ENCODE measurements at places on chromosomes 4 and X.

DNA sequence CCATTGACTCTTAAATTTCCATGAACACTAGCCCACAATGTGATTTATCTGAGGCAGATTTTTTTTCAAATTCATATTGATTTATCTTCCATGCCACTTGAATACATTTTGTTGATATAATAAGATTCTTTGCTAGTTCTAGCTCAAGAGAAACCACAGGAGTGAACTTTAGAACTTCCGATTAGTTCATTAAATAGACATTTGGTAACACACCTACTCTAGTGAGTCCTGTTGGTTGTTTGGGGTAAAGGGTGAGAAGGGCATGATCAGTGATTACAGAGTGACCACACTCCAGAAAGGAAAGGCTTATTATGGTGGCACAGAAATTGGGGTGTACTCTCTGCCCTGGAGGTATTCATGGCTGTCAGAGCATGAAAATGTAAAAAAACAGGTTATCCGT, 120.4 kb downstream of the CDKL5 start:
- no peak for DNase-seq

- no peak for DNase-seq
Measured at GRCh38 chrX:153226344-153227185, 47.5 kb downstream of the MAGEA1 start.

- DNase-seq: no peak
Measured at GRCh38 chr4:48432017-48432416, 51.1 kb upstream of the SLC10A4 start.

DNA sequence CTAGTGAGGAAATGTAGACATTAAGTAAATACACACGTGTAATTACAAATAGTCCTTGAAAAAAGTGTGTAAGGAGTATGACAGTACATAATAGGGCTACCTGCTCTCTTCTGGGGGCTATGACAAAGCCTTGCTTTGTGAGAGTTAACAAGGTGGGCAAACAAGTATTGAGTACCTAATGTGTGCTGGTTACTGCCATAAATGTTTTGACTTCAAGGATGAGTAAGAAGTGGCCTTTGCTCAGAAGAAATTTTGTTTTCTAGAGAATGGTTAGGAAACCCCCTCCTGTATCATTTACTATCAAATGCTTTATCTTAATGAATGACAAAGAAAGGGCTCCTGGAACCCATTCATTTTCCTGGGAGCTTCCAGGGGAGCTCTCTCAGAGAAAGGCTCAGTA, 167.0 kb upstream of the CASK start:
- no peak for DNase-seq

DNA sequence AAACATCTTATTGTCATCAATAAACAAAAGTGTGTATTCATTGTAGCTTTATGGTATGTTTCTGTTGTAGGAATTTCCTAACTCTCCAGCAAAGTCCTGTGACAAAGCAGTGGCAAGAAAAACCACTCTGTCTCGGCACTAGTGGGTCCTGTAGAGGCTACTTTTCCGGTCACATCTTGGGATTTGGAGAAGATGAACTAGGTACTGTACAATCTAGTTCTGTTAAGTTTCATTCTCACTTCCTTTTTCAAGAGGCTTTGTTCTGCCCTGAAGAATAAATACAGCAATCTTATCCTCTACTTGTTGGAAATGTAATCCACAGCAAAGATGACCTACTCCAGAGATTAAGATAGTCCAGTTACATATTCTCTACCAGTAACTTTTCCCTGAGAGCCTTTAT, 69.3 kb downstream of the HHIP start:
- DNase-seq: no peak

DNA sequence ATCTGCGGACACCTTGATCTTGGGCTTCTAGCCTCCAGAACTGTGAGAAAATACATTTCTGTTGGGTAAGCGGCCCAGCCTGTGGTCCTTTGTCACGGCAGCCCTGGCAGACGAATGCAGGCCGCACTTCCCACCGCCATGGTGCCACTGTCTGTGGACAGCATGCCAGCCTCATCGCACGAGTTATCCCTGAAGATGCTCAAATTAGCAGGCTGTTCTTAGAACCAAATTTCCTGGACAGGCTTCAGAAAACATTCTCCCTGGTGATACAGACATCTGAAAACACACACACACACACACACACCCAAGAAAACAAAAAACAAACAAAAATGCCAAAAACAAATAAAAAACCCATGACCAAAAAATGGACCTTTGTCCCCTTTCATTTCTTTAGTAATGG, 343.5 kb upstream of the GATB start:
- DNase-seq: no peak

- DNase-seq: no peak
Measured at GRCh38 chrX:2374086-2374485, 126.7 kb downstream of the DHRSX start.

GRCh38 chr4:78671903-78672815, 104.0 kb upstream of the BMP2K start:
- DNase-seq: no peak

GRCh38 chrX:119755981-119756533, 2.3 kb upstream of the SOWAHD start:
- peak; percentile 41 for DNase-seq

GRCh38 chr4:91734682-91735081, 569.1 kb upstream of the GRID2 start:
- no peak for DNase-seq

DNA sequence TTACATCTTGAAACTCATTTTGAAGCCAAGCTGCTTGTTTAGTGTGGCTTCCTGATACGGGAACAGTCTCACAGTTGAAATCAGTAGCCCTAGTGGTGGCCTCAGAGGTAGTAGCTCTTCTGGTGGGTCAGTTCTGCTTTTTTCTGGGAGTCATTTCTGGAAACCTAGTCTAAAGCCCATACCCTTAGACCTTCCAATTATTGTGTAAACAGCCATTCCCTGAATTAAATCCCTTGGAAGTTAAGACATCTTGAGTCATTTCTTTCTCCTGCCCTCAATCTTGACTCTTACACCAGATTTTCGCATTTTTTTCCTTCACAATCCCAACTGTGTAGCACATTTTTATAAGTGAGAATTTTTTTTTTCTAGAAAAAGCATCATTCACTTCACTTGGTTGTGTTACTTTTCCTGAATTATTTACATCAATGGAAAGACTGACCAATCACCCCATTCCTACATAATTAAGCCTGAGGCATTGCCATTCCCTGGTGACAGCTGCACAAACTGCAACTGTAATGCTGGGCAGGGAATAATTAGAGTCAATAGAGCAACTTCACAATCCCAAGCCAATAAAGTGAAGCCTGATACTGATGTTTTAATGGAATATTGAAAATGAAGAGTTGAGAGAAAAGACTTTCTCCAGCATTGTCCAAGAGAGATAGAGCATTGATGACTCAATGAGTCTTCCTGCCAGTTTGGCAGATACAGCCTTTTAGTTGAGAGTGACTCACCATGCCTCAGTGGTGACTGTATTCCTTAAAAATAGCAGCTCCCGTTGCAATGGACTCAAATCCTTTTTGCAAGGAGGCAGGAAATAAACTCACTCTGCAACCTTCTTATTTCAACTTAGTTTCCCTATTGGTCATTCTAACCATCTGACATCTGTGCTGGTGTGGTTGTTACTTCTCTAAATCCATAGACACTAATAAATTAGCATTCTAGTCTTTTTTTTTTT, 13.0 kb upstream of the SEPSECS start:
- DNase-seq: no peak

DNA sequence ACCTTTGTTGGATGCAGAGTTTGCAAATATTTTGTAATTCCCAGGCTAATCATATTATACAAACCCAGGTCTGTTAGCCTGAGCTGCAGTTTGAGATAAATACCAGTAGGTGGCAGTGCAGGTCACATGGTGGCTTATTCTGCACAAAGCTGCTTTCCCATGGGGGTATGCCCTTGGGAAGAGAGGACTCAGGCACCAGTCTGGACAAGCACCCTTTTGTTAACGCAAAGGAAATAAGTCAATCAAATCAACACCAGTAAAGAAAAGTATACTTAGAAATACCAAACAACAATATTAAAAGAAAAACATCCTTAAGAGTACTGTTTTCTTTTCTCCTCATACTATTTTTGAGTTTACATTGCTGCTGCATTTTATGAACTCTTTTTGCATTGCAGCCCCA, 389.0 kb upstream of the ZFP42 start:
- DNase-seq: peak; percentile 4

GRCh38 chr4:121930304-121930703, 21.6 kb downstream of the TRPC3 start:
- DNase-seq: no peak

DNA sequence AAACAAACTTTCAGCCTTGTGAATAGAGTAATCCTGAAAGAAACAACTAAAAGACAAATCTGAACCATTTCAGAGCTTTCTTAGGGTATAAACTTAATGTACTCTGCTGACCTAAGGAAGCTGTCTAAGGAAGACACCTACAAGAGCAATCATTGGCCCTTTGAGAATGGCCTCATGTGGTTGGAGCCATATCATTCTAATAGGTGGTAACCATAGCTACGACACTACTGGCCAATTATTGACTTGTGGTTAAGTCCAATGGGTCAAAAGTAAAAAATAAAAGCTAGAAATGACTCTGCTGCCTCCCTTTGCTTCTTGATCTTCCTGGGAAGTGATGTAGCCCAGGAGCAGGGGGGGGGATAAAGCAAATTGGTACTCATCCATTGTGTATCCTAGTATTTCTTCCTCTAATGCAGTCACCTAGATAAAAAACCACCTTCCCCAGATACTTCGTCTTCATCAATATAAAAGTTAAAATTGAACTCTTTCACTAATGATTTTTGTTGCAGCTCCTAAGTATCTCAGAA, 547.0 kb downstream of the ARAP2 start:
- no peak for DNase-seq

GRCh38 chr4:59060895-59061294, 1950.7 kb upstream of the IGFBP7 start:
- no peak for DNase-seq

DNA sequence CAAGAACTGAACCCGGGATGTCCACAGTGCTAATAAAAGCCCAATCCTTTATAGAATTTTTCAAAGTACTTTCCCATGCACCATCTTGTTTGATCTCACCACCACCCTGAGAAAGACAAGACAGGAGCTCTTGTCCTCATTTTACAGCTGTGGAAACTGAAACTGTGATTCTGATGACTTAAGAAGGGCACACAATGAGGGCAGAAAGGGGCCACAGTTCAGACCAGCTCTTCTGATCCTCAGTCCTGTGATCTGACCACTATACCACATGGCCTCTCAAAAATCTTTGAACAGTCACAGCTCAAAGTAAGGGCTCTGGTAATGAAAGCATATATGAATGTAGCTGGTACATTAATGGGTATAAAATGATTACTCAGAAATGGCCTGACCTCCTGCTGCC, 127.3 kb upstream of the CPEB2 start:
- DNase-seq: no peak
